ENCODE measurements at places on chromosomes 1 and 21.

DNA sequence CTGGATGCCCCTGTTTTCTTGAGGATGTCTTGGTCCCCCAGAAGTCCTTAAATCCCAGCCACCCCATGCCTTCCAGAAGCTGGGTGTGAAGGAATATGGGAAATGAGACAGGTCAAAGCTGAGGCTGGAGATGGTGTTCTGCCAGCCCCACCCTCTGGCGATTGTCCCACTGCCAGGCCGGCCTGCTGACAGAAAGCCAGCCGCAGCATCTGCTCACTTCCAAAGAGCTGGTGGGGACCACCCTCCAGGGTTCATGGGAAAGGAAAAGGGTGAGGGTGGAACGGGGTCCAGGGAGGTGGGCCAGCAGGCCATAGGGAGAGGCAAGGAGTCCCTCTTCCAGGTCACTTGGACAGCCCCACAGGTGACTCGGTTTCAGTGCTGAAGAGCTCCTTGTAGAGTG, 1.9 kb upstream of the LINGO4 start:
- no peak for DNase-seq

- DNase-seq: peak; percentile 6
Observed at GRCh38 chr1:1916851-1917251, 1.8 kb downstream of the CALML6 start.

- no peak for DNase-seq
Observed at GRCh38 chr21:33854604-33855003, 61.0 kb downstream of the ATP5PO start.

- no peak for DNase-seq
Observed at GRCh38 chr1:91427741-91428140, 23.1 kb upstream of the HFM1 start.

GRCh38 chr1:177164380-177165068, at the start of gene ASTN1:
ASTN1 (minus strand) TSS chr1:177164712; CDS start chr1:177164676, 36 bp downstream.
- DNase-seq: no peak

GRCh38 chr1:94660994-94661393, 119.4 kb upstream of the F3 start:
- DNase-seq: no peak
